IPS-NIHi11 (cell line): ENCODE measurements at places on chromosomes 5 and 9.

GRCh38 chr5:180604271-180604670 lies 13.0 kb upstream of the SCGB3A1 start:
- DNase-seq: no peak

DNA sequence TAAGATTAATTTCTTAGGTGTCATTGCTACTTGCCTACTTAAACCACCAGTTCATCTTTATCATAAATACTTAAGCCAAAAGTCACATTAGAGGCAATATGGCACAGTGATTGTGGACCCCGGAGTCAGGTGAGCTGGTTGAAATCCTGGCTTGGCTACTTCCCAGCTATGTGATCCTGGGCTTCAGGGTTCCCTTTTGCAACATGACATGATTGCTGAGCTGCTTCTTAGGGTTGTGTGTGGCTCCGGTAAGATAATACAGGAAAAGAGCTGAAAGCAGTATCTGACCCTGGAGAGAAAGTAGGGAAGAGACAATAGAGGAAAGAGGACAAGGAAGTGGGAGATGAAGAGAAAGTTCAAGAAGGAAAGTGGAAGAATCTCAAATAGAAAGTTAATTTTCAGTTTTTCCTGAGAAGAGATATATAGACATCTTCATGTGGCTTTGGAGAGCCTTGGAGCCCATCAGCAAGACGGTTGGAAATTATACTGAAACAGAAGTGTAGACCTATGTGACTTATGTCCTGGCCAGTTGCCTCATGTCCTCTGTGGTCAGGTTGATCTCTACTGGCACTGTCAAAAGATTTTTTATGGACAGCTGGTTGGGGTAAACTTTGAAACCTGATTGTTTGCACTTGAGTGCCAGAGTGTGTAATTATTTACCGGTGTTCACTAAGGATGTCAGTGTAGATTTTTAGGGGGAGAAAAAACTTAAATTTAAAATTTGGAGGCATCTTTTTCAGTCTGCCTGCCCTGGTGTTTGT lies 93.2 kb downstream of the GHR start:
- DNase-seq: no peak

- DNase-seq: no peak
Measured at GRCh38 chr5:142350021-142350420, 25.2 kb upstream of the SPRY4 start.

DNA sequence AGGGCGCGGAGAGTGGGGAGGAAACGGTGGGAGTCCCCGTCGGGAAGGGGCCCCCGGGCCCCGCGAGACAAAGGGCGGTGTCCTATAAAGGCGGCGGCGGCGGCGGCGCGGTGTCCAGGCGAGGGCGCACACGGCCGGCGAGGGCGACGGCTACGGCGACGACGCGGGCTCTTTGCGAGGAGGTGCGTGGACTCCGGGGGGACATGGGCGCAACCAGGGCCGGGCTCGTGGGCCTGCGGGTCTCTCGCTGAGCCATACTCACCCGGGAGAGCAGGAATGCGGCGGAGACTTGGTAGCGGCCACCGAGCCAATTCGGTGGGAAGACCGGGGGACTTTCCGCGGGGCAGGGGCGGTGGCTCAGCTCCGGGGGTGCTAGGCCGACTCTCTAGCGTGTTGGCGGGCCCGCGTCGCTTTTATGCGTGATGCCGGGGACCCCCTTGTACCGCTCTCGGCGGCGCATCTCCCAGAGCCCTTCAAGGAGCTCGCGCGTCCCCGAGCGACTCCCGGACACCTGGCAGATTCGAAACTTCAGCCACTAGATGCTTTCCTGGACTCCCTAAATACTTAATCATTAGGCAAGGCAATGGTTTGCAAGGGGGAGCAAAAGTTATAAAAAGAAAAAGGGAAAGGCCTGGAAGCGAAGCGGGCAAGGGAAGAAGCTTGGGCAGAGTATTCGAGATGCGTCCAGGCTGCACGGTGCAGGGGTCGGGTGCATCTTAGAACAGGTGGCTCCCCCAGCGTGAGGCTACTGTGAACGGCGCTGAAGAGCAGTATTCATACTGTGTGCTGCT lies 5.9 kb upstream of the TAL2 start:
- peak; percentile 74 for DNase-seq

GRCh38 chr5:141503681-141504080 lies 14.8 kb downstream of the PCDHGC5 start:
- no peak for DNase-seq

DNA sequence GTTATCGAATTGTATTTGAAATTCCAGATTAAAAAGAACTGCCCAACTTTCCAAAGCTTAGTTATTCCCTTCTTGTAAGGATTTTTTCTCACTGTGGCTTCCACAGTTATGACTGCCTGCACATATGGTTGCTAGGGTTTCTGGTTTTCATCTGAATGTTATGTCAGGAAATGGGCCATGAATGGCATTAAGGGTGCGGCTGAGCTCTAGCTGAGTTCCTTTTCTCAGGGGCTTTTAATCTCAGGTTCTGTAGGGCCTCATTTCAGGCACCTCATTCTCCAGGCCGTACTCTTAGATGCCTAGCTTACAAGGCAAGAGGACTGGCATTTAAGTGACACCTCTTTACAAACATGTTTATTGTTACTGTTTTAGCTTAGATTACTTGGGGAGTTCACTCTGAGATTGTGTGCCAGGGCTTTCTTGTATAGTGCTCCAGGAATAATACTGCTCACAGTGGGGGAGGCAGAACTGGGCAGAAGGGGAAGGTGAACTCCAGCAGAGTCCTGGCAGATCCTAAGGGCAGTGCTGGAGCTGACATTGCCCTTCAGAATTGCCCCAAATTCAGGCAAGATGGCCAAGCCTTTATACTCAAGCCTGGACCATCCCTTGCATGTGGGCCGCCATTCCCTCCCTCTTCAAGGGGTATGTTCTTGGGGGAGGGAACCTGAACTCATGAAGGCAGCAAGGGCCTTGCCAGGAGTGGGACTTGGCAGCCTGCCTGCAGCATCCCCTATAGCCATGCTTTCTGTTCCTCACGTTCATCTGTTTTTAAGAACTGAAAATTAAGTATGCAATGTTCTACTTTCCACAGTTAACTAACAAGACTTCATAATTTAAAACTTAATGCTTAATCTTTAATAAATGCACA lies 111.5 kb downstream of the KDM4C start:
- DNase-seq: no peak

DNA sequence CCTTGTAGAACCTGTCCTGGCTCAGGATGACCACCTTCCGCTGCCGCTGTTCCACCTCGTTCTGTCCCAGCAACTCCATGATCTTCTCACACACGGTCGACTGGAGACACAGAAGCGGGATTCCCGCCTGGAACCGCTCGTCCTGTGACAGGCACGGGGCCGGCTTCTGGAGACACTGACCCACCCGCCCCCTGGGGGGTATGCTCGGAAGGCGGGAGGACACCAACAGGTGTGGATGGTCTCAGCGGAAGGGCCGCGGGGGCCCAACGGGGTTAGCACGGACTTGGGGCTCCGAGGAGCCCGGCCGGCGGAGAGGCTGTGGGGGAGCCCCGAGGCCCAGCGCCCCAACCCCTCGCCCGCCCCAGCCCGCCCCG lies 530 bp downstream of the UCK1 start:
- DNase-seq: peak; percentile 82

- no peak for DNase-seq
Measured at GRCh38 chr9:76677481-76678055, 86.7 kb upstream of the PCA3 start.

DNA sequence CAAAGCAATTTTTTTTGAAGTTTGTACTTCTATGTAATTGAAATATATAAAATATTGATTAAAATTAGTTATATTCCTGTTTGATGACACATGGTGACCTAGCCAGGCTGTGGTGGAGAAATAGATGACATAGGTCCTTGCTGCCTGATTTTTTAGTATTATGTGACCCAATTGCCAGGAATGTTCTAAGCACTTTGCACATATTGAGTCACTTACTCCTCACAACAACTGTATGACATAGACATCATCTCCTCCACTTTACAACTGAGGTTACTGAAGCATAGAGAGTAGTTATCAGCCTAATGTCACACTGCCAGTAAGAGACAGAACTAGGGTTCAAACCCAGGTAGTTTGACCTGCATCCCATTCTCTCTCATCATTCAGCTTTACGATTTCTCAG lies 26.2 kb upstream of the SNX18 start:
- DNase-seq: no peak

- DNase-seq: no peak
Measured at GRCh38 chr5:173620784-173621183, 4.3 kb upstream of the BOD1 start.

- peak; percentile 43 for DNase-seq
Measured at GRCh38 chr5:114789773-114790402, 379.8 kb downstream of the TRIM36 start.

DNA sequence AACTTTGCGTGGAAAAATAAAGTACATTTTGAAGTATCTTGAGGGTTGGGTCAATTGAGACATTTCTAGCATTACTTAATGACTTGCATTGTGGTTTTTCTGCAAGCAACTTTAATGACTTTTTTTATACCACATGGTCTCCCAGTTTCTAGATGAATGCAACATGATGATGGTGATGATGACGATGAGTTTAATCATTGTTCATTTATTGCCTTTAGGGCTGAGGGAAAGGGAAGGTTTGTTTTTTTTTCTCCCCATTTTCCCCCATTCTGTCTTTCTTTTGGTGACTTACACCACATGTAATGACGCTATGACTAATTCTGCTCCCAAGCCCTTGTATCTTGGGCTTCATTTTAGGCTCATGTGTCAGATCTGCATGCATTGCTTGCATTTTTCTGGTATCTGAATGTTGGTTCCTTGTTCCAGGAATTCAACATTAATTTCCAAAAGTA lies 57.7 kb upstream of the NXNL2 start:
- DNase-seq: no peak

DNA sequence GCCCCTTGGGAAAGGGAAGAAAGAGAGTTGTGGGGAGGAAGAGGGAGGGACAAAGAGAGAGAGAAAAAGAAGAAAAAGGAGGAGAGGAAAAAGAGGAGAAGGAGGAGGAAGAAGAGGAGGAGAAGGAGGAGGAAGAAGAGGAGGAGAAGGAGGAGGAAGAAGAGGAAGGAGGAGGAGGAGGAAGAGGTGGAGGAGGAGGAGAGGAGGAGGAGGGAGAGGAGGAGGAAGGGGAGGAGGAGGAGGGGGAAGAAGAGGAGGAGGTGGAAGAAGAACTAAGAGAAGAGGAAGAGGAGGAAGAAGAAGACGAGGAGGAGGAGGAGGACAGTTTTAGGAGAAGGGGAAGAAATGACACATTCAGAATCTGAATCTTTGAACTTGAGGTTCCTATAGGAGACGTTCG lies 7.4 kb downstream of the SLC36A2 start:
- no peak for DNase-seq

DNA sequence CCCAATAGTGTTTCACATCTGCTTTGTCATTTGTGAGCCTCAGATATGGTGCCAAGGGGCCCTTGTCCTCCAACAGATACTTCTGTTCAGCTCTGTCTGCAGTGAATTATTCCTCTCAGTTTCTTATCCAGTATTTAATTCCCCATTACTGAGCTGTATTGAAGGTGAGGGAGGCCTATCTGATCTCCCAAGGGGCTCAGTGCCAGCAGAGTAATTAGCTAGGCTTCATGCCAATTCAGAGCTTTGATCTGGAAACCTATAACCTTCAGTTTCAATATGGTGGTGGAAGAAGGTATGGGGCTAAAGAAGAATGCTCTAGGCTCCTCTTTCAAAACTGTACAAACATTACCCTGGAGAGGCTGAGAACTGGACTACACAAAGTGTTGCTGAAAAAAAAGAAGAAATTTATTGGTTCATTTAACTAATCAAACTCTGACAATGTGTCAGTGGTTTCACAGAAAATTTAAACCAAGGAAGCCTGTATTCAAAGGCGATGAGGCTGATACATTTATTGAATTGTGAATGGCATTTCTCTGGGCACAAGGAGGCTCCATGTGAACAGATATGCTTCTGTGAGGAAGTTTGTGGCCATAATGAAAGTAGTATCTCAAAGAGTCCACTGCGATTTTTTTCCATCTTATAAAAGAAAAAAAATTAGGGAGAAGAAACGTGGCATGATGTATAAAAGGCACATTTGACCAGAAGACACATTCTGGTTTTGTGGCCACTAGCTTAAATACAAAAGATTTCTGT lies 397.8 kb downstream of the TLE4 start:
- no peak for DNase-seq

DNA sequence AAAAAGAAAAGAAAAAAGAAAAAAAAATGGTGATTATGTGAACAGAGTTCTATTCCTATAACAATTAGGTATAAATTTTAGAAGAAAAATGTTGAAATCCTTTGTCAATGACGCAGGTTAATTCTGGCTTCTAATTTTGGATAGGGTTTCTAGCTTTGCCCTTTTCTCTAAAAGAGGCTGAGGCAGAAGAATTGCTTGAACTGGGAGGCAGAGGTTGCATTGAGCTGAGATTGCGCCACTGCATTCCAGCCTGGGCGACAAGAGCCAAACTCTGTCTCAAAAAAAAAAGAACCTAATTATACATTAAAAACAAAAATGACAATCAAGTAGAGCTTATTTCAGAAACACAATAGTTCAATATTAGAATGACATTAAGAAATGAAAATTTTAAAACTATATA lies 2.9 kb downstream of the STXBP1 start:
- DNase-seq: no peak

GRCh38 chr9:15211160-15211814 lies 95.7 kb downstream of the TTC39B start:
- DNase-seq: peak; percentile 67

GRCh38 chr5:175670372-175670771 lies 12.5 kb downstream of the HRH2 start:
- no peak for DNase-seq

- no peak for DNase-seq
Measured at GRCh38 chr5:32679218-32679617, 31.9 kb upstream of the NPR3 start.

GRCh38 chr5:169270827-169271226 lies 30.1 kb downstream of the SLIT3 start:
- no peak for DNase-seq

DNA sequence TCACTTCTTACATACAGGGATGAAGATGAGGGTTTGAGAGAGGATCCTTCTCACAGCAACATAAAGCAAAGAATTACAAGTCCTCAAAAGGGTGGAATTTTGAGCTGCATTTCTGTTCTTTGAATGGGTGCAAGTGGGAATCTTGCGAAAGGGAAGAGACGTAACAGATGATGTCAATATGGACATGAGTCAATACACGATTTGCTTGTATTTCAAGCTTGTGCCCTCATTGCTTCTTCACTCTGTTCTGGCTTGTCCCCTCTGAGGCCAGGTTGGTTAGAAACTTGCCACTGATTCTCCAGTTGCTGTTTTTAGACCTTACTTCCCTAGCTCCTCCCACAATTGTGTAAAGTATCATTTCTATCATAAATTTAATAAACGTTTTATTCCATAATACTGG lies 104.8 kb upstream of the CLINT1 start:
- no peak for DNase-seq

DNA sequence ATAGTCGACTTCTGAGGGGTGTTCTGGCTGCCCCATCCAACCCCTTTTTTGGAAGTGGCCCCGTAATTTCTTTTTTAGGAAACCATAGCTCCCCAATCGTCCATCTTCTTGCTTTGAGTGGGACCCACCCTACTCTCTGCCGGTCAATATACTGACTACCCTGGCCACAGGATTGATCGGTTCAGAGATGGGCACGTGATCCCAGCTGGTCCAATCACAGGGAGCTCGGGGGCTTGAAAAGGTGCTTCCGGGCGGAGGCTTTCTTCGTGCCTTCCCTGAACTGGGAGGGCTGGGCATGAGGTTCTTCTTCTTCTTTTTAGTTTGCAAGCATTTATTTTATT lies 78.7 kb upstream of the SH3PXD2B start:
- no peak for DNase-seq

- DNase-seq: peak; percentile 41
Measured at GRCh38 chr9:117247266-117247665, 167.6 kb downstream of the ASTN2 start.

- DNase-seq: no peak
Measured at GRCh38 chr9:136563646-136564325, 17.9 kb upstream of the NOTCH1 start.
